ENCODE measurements at places on chromosomes 2 and 18.

GRCh38 chr2:17171446-17172049 lies 346.7 kb downstream of the RAD51AP2 start:
- no peak for DNase-seq

GRCh38 chr2:28688818-28689217 lies 62.8 kb upstream of the PPP1CB start:
- no peak for DNase-seq

DNA sequence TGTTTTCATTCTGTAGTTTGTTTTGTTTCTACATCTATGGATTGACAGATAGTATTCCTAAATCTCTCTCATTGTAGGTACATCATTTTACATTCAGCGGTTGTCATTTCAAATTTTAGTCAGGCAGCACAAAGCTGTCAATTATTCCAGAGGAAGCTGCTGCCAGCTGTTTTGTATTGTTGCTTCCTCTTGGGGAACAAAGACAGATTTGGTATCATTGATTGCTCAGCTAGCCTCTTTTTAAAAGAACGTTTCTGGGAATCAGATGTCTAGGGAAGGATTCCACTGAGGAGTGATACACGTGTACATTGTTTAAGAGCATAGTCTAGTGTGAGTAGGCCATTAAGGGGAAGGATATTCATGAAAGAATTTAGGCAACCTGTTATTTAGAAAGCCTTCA lies 145.8 kb downstream of the AGPS start:
- DNase-seq: peak; percentile 26

GRCh38 chr2:173151671-173152401 lies 76.2 kb downstream of the MAP3K20 start:
- no peak for DNase-seq

DNA sequence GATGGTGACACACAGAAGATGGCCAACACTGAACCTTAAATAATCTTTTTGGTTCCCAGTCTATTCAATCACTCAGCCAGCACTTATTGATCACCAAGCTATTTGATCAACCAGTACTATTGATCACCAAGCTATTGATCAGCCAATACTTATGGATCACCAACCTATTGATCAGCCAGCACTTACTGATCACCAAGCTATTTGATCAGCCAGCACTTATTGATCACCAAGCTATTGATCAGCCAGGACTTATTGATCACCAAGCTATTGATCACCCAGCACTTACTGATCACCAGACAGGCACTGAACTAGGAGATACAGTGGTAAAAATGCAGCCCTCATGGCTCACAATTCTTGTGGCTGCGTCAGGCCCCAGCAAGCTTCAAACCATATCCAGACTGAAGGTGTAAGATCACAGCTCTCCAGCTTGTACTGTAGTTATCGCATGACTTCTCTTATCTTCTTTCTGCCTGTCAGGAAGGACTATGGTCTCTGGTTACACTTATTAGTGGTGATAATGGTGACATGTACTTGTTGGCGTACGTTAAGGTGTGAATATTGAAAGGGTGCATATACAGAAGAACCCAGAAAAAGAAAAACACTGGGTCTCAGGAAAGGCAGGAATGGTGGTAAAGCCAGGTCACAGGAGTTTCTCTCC lies 18.4 kb upstream of the B3GNT2 start:
- DNase-seq: no peak

DNA sequence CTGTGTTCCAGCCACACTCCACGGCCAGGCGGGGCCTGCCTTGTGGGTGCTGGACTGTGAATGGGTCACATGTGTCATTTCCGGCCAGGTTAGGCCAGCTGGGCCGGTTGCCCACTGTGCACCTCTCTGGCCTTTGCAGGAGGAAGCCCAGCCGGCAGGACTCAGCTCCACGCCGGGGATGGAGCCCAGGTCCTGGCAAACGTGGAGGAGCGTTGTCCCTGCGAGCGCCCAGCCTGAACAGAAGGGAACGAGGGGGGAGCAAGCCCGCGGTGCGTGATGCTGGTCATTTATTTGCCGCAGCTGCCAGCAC lies 152.9 kb downstream of the PXDN start:
- no peak for DNase-seq

DNA sequence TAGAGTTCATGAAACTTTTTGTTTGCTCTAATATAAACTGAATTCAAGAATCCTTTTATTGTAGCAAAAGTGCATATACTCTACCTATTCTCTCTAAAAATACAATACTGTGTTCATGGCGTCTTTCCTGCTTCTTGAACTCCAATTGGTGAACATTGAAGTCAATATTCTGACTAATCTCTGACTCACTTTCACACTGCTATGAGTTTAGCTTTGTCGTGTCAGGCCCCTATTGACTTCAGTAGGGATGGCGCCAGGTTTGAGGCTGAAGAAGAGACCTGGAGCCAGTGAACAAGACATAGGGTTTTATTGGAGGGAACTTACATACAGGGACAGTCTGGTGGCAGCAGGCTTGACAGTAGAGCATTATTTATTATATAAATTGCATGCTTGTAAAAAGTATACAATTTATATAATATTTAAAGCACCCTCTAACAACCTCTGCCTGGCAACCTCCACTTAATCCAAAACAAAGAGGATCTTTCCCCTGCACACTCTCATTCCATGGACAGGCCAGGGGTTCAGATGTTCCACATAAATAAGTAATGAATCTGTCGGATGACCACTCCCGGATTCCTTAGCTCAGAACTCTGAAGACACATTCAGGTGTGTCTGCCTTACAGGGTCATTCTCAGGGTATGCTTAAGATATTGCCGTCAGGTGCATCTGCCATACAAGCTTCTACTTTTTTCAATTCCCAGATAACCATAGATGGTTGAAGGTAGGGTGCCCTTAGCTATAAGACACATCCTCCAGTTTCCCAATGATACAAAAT lies 141.0 kb downstream of the CERS6 start:
- DNase-seq: no peak

DNA sequence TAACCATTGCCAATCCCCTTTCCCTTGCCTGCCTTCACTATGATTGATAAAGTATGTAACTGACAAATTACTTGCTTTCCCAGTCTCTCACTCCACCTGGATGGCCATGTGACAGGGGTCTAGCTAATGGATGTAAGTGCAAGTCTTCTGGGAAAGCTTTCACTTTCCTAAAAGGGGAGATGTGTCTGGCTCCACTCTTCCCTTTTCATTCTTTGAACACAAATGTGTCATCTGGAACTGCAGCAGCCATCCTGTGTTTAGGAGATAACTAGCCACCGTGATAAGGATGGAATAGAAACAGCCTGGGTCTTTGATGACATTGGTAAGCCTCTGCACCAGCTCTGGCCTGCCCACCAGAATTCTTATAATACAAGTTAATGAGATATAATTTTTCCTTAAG lies 38.2 kb downstream of the SNRPD1 start:
- DNase-seq: no peak

DNA sequence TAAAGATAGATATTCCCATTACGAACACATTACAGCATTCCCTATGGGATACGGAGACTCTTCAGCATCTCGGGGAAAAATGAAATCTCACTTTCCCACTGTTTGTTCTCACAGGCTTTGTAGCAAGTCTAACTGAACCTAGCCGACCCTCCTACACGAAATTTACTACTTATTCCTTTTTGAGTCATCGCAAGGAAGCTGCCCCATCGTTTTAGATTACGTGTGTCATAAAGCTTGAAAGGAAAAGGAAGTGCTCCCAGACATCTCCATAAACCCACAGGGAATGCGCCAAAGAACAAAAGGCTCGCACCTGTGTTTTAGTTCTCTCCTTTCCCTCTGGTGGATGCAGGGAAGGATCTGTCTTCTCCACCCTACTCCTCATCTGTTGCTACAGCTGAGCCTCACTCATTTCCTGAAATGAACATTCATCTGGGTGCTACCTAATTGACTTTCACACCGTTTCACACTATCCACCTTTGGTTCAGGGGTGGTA lies 76.2 kb upstream of the STK39 start:
- peak; percentile 35 for DNase-seq

All from NCI-H1417 (cell line).